ENCODE measurements at places on chromosomes 6 and 20.
A peak's percentile ranks its signal among the peaks of the same experiment; 100 is the strongest.

DNA sequence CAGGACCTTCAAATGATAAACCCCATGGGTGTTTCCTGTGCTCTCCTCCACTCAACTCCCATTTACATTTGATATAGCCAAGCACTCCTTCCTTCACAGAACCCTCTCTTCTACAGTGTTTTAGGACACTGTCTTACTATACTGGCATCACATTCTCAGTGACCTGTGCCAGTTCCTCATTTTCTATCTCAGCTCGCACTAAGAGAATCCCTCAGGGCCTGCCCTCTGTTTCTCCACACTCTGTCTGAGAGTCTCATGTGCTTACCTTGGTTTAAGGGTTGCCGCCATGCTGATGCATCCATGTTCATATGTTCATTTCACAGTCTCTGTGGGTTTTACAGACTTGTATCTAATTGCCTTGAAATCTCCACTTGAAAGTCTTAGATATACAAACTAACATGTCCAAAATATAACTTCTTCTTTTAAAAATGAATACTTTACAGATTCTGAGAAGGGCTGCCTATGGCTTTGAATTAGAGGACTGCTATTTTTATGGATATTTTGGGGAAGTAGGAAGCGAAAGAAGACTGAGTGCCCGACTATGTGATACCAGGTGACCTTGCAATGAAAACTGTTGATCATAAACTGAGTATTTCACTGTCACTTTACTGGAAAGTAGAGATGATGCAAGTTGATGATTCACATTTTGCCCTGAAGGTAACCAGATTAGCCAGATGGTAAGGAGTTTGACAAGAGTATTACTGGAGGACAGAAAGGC, 153.1 kb upstream of the SIM1 start:
- no peak for ATAC-seq

DNA sequence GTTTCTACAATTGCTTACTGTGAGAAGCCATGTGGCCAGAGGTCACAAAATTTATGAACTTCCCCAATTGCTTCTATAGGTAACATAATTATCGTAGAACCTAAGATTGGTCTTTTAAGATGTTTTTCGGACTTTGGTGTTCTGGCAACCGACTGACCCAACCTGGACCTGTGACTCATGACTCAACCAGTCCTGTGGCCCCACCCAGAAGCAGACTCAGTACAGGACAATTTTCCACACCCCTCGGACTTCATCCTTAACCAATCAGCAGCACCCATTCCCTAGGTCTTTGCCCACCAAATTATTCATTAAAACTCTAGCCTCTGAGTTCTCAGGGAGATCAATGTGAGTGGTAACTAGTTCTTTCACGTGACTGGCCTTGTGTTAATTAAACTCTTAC, 26.4 kb upstream of the AKAP12 start:
- ATAC-seq = no peak

GRCh38 chr6:116884530-116884929, 7.5 kb downstream of the RFX6 start:
- no peak for ATAC-seq

DNA sequence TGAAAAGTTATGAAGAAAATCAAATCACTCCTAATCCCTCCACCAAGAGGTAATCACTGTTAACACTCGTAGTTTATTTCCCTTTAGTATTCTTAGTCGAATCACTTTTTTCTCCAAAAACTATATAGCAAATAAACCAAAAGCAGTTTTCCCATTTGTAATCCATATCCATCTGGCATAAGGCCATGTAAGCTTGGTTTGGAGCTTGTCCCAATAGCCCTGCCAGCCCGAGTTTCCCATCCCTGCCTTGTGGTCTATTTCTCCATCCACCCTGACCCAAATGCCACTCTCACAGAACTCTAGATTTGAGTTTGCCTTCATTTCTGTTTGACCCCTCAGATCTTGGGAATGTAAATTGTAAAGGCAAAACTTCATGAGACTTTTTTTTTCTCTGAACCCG, 71.8 kb upstream of the DSP start:
- no peak for ATAC-seq

GRCh38 chr6:33177552-33178446, 14.5 kb downstream of the COL11A2 start:
- no peak for ATAC-seq

DNA sequence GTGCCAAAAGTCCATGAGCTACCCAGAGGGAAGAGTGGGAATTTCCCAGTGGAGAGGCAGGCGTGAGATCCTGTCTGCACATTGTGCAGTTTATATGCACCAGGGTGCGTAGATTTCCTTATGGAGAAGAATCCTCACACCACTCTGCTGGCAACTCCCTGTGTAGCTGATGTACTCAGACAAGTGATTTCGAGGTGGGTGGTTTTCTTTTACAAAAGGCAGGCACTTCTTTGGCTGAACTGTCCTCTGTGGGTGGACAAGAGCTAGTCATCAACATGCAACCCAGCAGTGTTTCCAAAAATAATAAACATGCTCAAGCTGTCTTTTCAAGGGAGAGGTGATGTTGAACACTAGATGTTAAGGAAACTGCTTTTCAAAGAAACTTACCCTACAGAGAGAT, 121.7 kb upstream of the NXT1 start:
- ATAC-seq = no peak

DNA sequence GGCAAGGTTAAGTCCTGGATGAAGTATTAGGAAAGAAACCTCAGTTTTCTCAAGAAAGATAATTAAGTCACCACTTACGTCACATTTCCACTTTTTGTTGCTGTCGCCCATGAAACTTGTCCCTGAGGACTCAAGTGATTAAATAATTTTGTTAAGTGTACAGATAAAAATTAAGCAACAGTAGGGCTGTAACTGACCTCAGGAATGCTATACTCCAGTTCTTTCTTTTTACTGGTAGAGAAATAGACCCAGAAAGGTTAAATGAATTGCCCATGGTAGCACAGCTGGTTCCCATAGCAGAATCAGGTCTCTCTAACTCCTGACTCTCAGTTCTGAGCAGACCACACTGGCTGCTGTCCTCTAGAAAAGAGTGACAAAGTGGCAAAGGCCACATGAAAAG, 54.5 kb downstream of the CLIC5 start:
- no peak for ATAC-seq

- peak; percentile 66 for ATAC-seq
Observed at GRCh38 chr6:125858427-125859320, 67.9 kb downstream of the NCOA7 start.

DNA sequence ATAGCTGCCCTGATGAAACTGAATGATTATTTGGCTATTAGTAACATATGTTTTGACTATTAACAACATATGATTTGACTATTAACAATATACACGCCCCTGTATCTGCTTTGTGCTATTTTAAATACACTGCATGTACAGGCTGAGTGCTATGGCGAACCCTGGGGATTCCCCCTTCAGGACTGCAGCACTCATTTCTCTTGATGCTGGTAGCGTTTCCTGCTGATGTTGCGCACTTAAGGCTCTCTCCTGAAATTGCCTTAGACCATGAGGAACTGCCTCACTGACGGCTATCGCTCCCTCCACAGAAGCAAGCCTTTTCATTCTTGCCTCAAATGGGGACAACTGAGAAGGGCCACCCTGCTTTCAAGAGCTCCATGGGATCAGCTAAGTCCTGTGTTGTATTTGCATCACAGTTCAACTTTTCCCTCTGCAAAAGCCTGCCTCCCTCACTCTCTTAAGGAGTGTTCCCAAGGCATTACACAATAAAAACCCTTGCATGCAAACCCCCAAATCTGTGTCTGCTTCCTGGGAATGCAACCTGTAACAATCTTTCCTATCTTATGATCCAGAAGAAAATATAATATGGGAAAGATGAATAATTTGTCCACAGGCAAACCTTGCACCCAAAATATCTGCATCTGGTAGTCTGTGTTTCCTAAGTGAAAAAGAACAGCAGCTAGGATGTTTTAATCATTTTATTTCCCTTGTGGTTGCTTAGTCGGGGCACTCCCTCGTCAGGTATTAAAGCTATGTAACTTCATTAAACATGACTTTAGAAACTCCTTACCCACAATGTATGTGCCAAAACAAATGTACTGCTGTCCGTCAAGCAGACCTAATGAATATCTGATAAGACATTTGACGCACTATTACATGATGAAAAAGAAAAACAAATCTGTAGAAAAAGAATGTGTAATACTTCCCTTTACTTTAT, 456.4 kb downstream of the COL12A1 start:
- ATAC-seq = no peak

DNA sequence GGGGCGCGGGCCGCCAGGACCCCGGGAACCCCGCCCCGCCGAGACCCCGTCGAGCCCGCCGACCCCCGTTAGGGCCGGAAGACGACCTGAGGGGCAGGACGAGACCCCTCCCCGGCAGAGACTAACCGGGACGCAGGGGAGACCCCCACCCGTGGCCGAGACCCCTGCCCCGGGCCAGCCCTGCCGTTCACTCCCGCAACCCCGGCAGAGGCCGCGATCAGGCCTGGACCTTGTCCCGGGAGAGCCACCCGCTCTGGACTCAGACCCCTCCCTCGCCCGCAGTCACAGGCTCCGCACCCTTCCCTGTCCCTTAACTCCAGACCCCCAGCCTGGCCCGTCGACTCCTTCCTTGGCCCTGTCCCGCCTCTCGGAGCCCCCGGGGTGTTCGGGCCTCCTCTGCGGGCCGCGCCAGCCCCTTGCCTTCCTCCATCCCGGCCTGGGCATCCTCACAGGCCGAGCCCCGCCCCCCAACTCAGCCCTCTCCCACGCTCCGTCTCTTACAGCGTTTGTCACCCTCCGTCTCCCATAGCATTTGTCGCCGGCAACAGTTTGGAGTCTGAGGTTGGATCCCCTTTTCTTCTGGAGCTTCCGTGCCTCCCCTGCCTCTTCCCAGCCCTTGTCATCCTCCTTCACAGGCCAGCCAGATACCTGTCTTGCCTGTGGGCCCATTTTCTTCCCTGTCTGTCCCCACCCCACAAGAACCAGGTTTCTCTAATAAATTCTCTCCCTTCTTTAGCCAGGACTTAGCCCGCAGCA, 569 bp downstream of the TCEA2 start:
- peak; percentile 4 for ATAC-seq

- peak; percentile 57 for ATAC-seq
Observed at GRCh38 chr6:90177544-90178383, 118.9 kb downstream of the BACH2 start.

DNA sequence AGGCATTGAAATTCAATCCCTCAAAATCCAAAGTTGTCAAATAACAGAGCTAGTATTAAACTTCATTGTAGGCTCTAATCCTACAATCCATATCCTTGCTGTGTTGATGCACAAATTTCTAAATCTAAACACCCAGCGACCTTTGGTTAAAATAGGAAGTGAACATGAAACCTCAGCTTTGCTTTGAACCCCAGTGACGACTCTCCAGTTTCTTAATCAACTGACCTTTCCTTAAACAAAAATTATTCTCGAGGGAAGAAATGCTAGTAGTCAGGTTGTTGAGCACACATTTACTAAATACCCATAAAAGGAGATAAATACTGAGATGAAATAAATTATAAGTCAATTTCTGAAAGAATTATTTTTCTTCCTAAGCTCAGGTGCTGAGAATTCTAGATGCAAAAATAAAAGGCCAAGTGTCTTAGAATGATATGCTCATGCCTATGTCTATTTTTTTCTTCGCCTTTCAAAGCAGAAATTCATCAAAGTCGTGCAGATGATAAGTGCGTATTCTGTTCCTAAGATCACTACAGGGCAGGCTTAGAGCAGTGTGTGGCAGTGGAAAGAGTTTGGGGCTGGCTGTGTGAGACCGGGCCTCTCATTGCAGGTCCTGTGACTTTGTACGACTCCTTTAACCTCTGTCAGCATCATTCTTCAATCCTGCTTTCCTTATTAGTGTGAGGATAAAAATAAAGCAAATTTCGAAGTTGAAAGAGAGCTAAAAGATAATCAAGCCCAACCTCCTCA, 208.7 kb downstream of the PRL start:
- no peak for ATAC-seq

DNA sequence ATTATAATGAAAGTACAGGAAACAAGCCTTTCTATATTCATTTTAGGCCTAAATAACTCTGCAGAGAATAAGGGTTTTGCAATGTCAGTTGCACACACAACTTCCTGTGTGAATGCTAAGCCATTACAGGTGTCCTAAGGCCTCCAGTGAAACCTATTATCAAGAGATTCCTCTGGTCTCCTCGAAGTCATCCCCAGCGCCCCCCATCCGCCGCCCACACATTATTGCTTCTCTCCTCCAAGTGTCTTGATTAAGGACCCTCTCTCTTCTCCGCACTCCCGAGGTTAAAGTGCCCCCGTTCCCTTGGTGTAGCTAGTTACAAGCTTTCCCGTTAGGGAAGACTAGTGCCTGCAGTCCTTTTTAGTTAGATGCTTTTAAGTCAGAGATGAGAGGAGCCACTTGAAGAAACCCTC, 1.3 kb downstream of the HIVEP2 start:
- no peak for ATAC-seq

GRCh38 chr6:116375262-116375661, 4.5 kb downstream of the DSE start:
- no peak for ATAC-seq

GRCh38 chr6:112027942-112028674, 25.8 kb upstream of the CCN6 start:
- ATAC-seq = no peak

GRCh38 chr6:133855276-133855990, 33.5 kb upstream of the TCF21 start:
- ATAC-seq = no peak

DNA sequence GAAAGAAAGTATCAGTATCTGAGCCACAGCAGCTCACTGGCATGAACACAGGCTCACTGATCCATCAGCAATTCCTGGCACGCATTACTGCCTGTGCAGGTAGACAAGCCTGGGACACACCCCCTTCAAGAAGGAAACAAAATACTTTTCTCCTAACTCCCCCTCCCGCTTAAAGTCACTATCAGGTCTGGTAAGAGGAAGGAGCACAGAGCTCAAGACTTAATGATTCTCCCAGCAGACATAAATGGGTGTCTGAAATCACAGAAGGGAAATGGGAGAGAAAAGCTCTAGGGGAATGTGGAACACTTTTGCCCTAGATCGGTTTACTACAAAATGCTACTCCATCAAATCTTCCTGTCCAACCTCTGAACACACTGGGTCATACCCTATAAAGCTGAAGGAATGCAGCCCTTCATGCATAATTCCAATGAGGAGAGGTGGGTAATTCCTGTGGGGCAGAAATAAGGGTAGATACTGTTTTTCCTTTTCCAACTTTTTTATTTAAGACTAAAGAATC, at the start of gene ADGRF1:
Gene ADGRF1, minus strand, starts transcription at position 58 of the 517 bp plus-strand sequence. CDS start 13,271 bp downstream, outside the sequence.
- ATAC-seq = no peak

- ATAC-seq = no peak
Observed at GRCh38 chr6:68313911-68314310, 321.2 kb upstream of the ADGRB3 start.

GRCh38 chr20:58449681-58450221, 60.7 kb downstream of the VAPB start:
- ATAC-seq = peak; percentile 92

DNA sequence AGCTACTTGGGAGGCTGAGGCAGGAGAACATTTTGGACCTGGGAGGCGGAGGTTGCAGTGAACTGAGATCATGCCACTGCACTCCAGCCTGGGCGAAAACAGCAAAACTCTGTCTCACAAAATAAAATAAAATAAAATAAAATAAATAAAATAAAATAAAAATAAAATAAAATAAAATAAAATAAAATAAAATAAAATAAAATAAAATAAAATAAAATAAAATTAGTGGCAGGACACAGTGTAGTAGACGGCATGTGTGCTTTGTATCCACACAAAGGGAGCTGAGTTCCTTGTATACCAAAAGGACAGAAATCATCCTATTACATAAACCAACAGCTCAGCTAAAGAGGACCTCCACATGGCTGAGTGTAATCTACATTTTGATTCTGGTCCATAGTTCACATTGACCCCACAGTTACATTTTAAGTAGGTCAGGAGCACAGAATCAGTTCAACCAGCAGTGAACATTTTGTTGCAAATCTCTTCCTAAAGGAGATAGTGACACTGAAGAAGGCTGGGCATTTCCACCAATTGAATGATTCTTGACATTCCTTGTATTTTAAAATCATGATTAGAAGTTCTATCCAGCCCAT, 91.7 kb upstream of the MAP7 start:
- no peak for ATAC-seq

- ATAC-seq = no peak
Observed at GRCh38 chr6:165552248-165552736, 110.7 kb downstream of the PDE10A start.

Measured in motor neuron (in vitro differentiated cells).